GOT3 (cell line): ENCODE measurements at places on chromosomes 1 and 21.

DNA sequence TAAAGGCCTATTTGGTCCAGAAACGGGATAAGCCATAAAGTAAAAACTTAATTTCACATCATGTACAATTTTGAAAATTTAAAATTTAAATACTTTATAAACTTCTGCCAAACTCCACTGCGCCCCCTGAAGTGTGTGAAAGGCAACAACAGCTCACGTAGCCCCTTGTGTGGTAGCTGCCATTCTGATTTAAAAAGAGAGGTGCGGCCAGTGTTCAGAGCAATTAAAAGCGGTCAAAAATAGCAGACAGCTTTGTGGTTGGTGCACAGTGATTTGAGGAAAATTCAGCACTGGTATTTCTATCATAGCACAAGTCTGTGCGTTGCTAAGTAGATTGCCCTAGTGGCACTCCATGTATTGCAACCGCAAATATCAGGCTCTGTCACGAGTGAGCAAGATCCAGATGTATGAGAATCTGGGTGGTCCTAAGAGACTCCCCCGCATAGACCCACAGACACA, 122.5 kb downstream of the ATG4C start:
- no peak for DNase-seq

DNA sequence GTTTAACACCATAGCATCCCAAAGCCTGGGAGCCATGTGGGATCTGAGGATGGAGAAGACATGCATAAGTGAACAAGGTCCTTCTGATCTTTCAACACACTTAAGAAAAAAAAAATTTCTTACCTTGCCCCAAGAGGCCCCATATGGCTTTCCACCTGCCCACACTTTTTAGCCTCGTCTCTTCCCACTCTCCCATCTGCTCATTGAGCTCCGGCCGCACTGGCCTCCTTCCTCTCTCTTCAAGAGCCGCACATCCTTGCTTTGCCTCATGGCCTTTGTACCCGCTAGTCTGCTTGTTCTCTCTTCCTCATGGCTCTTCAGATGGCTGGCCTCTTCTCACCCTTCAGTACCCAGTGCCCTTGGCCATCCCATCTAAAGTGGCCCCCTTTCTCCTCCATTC, 70.2 kb upstream of the PDE4B start:
- DNase-seq: no peak

GRCh38 chr1:114282751-114283403, 129.2 kb upstream of the SYT6 start:
- DNase-seq: peak; percentile 5

DNA sequence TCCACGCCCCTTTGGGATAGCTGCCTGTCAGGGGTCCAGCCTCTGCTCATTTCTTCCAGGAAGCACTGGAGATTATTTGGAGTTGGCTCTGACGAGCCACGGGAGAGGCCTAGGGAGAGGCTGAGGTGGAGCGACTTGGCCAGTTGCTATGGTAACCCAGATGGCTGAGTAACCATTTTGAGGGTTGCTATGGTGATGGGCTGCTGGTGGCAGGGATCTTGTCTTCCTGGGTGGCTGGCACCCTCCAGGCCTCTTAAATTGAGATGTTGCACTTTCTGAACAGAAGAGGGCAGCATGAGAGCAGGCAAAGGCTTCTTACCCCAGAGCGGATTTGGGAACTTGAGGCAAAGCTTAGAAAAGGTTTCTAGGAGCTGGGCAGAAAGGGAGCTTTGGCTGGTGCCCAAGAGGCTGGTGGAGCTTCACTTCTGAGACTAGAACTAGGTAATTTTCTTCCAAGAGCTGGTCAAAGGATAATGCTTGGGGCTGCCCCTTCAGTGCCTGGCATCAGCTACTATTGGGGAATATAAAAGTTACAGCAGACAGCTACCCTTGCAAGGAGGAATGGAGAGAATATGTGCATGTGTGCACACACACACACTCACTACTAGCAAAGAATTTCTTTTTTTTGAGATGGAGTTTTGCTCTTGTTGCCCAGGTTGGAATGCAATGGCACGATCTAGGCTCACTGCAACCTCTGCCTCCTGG, 72.5 kb downstream of the NDUFS5 start:
- peak; percentile 48 for DNase-seq

DNA sequence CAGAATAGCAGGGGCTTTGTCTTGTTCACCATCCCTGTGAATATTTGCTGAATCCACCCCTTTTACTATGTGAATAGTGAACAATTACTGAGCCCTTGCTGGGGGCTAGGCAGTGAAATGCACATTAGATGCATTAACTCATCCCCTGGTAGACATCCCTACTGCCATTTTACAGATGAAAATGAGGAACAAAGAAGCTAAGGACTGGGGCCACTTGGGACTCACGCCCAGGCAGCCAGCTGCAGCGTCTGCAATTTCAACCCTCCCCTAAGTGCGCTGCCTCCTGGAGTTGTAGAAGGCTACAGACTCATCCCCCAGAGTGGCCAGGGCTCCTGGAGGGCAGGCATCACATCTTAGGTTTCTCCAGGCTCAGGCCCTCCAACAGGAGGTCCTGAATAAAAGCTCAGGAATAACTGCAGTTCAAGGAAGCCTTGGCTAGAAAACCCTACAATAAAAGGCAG, 31.6 kb downstream of the CAPZB start:
- DNase-seq: no peak

DNA sequence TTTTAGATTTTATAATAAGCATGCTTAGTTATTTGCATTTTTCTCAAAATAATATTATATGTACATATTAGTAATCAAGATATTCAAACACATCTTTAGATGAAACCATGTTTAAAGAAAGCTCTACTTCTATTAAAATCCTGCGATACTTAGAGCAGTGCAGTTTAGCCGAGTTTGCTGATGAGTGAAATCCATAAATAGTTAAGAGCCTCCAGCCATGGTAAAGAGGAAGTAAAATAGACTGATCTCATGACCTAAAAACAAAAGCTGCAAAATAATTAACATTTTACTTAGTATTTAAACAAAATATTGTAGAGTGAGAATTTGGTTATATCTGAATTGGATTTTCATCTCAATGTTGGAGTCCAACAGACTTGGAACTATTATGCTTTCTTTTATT, 147.4 kb upstream of the NRIP1 start:
- no peak for DNase-seq

GRCh38 chr1:168141871-168142385, 5.2 kb upstream of the GPR161 start:
- DNase-seq: no peak

DNA sequence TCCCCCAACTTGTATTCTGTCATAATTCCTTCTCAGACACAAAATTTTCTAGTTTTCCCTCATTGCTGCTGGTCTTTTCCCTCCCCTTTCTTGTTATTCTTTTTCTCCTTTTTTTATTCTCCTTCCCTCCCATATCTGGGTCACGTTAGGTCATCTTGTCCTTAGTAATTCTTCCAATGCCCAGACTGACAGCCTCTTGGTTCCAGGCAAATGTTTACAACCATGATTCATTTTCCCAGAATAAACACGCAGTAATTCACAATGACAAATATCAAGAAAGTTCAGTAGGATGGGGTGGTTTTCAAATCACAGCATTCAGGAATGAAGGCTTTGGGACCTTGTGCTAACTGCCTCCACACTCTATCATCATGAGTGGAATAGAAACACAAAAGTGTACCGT, 25.2 kb downstream of the NHLH2 start:
- DNase-seq: no peak

DNA sequence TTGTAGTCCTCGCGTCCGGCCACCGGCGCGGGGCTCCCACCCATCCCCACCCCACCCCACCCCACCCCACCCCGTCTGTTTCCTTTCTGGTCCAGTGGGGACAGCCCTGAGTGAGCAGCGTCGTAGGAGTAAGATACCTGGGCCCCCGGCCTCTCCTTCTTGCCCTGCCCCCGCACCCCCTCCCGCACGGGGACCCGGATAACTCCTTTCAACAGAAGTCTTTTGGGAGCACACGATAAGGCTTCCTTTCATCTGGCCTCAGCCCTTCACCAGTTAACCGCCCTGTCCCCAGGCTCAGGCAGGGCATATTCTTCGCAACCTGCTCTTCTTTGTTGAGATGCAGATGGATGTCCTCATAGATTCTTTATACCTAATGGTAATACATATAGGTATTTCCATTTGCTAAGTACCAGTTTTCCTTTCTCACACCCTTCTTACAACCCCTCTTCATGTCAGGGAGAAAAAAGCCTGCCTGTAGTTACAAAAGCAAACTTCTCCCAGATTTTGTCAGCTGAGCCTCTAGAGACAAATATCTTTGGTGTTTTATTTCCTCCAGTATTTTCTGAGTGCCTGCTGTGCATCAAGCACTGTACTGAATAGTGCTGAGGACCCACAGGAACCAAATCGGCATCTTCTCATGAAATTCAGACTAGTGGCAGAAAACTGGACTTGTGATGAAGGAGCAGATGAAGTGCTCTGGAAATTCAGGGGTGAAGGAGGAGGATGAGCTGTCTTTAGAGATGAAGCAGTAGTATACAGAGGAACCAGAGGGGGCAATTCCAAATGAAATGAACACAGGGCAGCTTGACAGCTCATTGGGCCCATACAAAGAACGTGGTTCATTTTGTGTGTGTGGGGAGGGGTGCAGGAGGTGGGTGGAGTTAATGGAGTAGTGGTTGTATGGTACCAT, 33.6 kb downstream of the SLC2A1 start:
- DNase-seq: no peak

GRCh38 chr1:67923074-67923473, 89.8 kb upstream of the GNG12 start:
- no peak for DNase-seq

GRCh38 chr1:85617633-85618100, 37.1 kb downstream of the CCN1 start:
- no peak for DNase-seq

DNA sequence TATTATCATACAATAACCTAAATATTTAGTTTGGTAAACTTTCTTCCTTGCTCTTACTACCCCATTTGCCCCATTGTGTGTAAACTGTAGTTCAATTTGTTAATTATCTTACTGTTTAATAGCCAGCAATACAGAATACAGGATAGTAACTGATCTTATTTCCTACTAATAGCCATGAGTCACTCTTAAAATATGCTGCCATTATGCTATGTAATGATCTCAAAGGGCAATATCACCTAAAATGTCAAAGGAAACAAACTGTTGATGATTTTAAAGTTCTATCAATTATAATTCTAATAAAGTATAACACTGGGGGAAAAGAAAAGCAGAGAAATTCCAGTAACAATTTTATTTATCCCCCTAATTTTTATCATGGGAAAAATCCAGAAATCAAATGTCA, 4.3 kb downstream of the SLC30A1 start:
- no peak for DNase-seq

DNA sequence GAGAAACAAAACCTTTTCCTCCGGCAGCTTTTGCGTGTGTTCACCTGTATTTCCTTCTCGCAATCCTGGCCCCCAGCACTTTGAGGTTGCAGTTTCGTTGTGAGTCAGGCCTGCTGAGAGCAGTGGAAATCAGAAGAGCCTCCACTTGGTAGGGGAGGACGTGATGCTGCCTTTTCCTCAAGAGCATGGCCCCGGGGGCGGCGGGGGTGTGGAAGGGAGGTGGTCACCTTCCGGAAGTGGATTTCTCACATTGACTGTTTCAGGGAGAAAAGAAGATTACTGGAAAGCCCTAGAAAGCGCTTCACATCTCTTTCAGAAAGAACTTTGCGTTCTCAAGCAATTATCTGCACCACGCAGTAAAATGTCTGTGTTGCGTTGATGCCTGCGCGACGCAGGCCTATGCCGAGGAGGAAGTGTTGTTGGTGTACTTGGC, 12.2 kb upstream of the IL10 start:
- DNase-seq: peak; percentile 18

DNA sequence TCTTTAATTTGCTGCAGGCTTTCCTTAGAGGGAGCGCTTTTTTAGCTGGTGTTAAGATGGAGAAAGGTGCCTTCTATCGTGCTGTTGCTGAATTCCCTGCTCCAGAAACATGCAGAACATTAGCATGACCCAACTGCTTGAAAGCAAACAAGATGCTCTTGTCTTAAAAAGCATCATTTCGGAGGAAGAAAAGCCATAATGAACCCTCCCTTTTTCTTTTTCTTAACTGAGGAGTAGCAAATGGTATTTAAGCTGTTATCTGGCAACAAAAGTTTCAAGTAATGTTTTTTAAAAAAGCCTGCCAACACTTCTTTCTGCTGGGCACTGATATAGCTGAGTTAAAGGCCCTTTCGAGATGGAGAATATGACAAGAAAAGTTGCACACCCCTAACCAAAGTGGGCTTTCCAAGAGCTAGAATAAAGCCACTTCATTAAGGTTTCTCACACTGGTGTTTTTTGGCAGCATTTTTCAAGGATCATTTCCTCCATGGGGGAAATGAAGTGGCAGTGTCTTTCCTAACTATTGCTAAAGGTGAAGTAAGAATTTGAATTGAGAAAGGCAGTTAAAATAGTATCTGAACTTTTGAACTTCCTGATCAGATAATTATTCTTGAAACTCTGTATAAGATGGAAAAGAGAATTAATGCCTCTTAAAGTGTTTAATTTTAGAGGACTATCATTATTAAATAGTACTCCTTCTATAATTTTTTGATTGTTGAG, 38.8 kb downstream of the ST6GALNAC5 start:
- no peak for DNase-seq

- peak; percentile 68 for DNase-seq
Measured at GRCh38 chr1:160097911-160098851, at the start of gene IGSF8. TSS of gene IGSF8 (minus strand) at chr1:160098619. CDS start at chr1:160098472, 147 bp downstream.

DNA sequence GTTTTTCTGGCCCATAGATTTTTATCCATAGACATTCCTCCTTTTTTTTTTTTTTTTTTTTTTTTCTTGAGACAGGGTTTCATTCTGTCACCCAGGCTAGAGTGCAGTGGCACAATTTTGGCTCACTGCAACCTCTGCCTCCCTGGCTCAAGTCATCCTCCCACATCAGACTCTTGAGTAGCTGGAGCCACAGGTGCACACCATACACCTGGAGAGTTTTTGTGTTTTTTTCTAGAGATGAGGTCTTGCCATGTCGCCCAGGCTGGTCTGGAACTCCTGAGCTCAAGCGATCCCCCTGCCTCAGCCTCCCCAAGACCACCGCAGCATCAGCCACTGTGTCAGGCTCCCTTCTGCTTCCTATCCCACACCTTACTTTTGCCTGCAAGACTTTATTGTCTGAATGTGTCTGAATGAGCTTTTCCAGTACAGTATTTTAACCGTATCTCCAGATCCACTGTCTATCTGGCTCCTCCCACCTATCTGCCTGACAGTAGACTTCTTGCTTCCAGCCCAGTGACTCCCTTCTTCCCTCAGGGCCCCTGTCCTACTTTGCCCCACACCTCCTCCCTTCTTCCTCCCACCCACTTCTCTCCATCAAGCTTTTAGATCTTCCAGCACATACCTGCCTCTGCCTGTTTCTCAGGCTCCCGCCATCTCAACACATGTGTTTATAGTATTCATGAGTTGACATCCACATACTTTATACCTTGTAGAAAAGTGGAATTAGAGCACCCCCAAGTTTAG, 6.1 kb downstream of the C1orf21 start:
- DNase-seq: no peak

GRCh38 chr21:44304877-44305293, 5.0 kb downstream of the PFKL start:
- no peak for DNase-seq

DNA sequence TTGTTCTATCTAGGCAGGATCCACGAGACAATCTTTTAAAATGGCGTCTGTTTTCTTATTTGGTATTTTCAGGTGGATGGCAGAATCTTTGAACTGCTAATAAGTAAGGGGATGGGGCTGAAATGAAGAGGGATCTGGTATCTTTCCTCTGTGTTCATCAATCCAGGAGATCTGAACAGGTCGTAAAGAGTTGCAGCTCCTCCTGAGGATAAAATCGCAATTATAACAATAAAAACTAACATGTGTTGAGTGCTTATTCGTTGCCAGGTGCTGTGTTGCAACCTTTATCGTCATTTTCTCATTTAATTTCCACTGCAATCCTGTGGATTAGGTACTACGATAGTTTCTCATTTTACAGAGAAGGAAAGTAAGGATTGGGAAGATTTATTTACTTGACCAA, 134.6 kb upstream of the DPYD start:
- no peak for DNase-seq

- no peak for DNase-seq
Measured at GRCh38 chr1:179745131-179745611, 2.1 kb downstream of the FAM163A start.
